ENCODE measurements at places on chromosomes 12 and 14.

DNA sequence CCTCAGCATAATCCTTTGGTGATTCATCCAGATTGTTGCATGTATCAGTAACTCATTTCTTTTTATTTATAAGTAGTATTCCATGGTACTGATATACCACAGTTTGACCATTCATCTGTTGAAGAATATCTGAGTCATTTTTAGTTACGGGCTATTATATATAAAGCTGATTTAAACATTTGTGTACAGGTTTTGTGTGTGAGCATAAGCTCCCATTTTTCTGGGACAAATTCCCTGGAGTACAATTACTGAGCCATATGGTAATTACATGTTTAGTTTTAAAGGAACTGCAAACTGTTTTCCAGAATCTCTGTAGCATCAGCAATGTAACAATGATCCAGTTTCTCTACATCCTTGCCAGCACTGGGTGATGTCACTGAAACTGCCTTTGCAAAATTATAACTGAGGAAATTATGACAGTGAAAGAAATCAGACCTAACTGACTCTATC is 236.2 kb upstream of the KRR1 start:
- DNase-seq, result no peak

GRCh38 chr14:100824091-100824551 is 1.8 kb upstream of the MEG3 start:
- peak; percentile 58 for DNase-seq

- DNase-seq, result no peak
Observed at GRCh38 chr14:22774011-22774706, 7.7 kb downstream of the OXA1L start.

DNA sequence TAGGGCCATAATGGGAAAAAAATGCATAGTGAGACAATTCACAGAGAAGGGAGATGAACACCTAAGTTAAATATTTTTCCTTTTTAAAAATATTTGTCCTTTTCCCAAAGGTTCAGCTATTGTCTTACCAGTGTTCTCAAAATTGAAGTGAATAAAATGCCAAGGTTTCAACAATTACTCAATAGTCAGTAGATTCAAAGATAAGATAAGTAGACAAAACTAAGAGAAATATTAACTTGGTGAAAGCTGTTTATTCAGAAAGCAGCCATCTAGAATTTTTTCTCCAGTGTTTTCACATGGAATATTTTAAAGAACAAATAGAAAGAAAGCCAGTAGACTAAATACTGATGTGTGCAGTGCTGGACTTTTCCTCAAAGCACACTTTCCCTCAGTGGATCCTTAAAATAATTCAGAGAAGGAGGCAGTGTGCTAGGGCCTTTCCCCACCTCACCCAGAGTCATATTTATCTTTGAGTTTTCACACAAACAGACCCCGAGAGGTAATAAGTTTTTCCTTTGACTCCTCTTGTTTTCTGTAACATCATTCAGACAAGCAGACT is 144.5 kb upstream of the PLEKHG7 start:
- DNase-seq, result no peak

- DNase-seq, result no peak
Observed at GRCh38 chr14:28772613-28773012, 6.0 kb downstream of the FOXG1 start.

- DNase-seq, result no peak
Observed at GRCh38 chr14:24259282-24260025, 3.5 kb downstream of the TGM1 start.

DNA sequence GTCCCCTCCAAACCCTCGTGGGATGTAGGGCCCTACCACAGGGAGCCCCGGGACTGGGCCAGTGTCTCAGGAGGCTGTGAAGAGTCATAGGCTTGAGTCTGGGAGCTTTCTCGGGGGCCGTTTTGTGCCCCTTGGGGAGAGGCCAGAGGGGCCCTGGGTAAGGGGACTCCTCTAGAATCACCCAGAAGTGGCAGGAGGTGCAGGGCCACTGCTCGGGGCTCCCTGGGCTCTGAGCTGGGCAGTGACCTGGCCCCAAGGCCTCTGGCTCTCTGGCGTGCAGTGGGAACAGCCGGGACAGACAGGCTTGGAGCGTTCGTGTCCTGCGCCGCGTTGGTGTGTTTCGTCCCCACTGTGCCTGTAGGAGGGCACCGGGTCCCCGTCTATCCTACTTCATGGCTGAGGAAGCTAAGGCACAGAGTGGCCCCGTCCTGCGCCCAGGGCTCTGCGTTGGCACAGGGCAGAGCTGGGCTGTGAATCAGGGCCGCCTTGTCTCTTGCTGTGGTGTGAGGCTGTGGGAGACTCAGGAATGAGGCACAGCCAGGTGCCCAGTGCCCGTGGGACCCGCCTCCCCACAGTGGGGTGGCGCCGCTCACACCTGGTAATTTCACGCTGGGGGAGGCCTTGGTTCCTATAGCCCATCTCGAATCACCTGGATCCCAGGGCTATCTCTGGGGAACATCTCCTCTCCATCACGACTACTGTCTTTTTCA is 23.8 kb upstream of the KIF26A start:
- DNase-seq, result no peak

- DNase-seq, result peak; percentile 57
Observed at GRCh38 chr12:54622463-54623183, 12.1 kb downstream of the LACRT start.

GRCh38 chr14:31505411-31505810 is 17.6 kb upstream of the GPR33 start:
- no peak for DNase-seq

DNA sequence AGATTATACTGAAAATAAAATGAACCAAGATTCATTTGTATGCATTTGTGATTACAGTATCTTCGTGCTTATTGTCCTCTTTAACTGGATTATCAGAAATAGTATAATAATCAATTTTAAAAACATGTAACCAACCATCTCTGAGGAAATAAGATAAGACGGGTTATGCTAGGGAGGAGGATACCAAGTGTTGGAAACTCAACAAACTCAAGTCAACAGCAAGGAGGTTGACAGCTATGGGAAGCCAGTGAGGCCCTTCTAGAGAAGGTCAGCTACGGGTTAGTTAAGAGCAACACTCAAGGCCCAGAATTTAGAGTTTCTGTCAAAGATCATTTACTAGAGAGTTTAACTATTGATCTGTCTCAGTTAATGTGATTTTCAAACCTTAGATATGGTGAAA is 137.2 kb downstream of the PDZRN4 start:
- peak; percentile 39 for DNase-seq

- peak; percentile 22 for DNase-seq
Observed at GRCh38 chr14:31934767-31935266, 142.3 kb upstream of the ARHGAP5 start.

DNA sequence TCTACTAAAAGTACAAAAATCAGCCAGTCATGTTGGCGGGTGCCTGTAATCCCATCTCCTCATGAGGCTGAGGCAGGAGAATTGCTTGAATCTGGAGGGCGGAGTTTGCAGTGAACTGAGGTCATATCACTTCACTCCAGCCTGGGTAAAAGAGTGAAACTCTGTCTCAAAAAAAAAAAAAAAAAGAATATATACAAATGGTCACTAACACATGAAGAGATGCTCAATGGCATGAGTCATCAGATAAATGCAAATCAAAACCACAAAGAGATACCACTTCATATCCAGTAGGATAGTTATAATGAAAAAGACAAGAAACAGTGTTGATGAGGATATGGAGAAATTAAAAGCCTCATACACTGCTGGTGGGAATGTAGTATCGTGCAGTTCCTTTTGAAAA is 33.6 kb upstream of the METAP2 start:
- DNase-seq, result peak; percentile 80

- no peak for DNase-seq
Observed at GRCh38 chr14:36652542-36653201, 9.0 kb upstream of the PAX9 start.

GRCh38 chr14:103932791-103933490 is 4.7 kb downstream of the TDRD9 start:
- no peak for DNase-seq

- peak; percentile 61 for DNase-seq
Observed at GRCh38 chr14:49972823-49973222, 79.9 kb downstream of the ARF6 start.

DNA sequence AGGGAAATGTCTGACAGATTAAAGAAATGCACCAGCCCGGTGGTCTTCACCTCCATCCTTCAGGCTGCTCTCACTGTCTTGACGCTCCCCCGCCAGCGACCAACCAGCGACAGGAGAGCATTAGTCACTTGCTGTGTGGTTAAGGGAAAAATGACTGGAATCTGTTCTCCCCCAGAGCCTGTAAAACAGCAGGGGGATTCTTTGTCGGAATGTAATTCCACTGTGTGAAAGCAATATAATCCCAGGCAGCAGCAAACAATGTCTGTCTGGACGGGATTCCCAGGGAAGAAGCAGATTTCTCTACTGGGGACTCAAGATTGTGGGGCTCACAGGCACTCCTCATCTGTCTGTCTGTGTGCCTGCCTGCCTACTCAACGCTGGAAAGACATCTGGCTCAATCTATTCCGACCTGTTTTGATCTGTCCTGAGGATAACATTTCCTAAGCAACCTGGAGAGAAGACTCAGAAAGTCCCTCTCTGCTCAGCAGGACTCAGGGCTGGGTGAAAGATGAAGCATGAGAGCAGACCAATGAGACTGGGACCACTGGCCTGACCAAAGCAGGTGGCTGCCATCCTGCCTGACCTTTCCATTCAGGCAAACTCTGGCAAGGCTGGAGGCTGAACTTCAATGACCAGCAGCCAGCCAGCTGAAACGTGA is 54.6 kb downstream of the NUAK1 start:
- DNase-seq, result no peak

GRCh38 chr12:127729381-127729780 is 537.6 kb upstream of the TMEM132C start:
- DNase-seq, result peak; percentile 44

DNA sequence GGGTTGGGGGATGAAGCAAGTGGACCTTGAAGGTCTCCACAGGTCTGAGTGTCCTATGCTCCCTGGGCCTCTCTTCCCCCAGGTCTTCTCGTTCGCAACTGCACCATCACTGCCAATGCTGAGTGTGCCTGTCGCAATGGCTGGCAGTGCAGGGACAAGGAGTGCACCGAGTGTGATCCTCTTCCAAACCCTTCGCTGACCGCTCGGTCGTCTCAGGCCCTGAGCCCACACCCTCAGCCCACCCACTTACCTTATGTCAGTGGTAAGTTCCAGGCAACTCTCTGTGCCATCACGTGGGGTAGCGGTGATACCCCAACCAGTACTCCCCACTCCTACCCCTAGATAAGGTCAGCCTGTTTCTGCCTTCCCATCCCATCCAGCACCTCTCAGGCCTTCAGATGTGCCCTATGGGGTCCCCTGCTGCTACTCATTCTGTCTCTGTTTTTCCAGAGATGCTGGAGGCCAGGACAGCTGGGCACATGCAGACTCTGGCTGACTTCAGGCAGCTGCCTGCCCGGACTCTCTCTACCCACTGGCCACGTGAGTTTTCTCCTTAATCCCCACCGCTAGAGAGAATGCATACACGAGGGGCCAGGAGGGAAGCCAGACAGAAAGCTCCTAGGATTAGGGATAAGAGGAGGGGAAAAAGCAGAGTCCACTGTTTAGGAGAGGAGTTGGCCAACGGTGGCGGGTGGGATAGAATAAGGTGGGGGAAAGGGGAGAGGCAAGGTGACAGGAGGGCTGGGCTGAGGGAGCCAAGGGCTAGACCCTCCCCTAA is 1.6 kb upstream of the TAPBPL start:
- DNase-seq, result no peak

DNA sequence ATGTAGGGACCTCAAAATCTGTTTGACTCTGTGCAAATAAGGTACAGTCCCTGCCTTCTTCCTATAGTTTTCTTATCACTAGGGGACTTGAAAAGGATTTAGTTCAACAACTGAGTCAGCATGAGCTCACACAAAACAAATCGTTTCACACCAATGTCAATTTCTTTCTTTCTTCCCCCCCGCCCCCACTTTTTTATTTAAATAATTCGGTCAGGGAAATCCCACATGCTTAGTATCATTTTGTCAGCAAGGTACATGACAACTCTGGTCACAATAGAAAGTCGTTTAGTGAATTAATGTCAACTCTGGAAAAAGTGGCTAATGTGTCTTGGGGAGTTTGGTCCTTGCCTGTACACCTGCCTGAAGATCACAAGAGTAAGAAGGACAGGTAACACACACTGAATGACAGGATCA is 232.2 kb upstream of the PLEKHG7 start:
- DNase-seq, result no peak

GRCh38 chr12:3087758-3088650 is 10.8 kb downstream of the TSPAN9 start:
- DNase-seq, result no peak

DNA sequence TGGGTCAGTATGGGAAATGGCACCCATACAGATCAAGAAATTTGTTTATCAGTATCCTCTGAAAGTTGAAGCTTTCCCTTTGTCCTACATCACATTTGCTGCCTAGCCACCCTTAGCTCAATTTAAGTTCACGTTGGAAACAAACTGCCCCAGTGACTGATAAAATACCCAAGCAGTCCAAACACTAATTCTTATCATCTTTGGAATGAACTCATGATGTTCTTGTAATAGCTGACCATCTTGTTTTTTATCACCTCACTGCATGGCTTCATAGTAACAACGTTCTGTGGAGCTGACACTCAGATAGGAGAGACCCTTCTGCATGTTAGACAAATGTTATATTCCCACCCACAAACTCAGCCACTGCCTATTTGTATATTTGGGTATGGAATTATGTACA is 93.4 kb downstream of the GPR135 start:
- DNase-seq, result peak; percentile 69

GRCh38 chr12:54173066-54173726 is 15.6 kb downstream of the SMUG1 start:
- peak; percentile 22 for DNase-seq

- no peak for DNase-seq
Observed at GRCh38 chr12:69783365-69783764, 41.7 kb upstream of the MYRFL start.

DNA sequence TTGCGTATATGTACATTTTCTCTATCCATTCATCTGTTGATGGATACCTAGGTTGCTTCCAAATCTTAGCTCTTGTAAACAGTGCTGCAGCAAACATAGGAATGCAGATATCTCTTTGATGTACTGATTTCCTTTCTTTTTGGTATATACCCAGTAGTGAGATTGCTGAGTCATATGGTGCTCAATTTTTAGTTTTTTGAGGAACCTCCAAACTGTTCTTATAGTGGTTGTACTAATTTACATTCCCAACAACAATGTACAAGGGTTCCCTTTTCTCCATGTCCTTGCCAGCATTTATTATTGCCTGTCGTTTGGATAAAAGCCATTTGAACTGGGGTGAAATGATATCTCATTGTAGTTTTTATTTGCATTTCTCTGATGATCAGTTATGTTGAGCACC is 44.3 kb downstream of the PELI2 start:
- DNase-seq, result no peak

DNA sequence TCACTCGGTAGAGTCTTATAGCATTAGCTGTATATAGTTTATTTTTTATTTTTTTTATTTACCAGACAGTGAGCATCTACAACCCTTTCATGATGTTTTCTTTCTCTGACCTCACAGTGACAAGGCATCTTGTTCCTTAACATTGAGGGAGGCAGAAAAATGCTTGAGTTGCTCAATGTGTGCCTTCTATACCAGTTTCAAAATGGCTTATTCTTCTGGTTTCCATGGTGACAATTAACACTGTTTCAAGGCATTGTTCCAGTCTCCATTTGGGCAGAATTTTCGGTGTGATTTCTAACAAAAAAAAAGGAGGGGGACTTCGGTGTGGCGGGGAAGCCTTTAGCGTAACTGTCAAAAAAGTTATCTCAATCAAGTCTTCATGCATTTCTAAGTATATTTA is 209.7 kb upstream of the NPAS3 start:
- DNase-seq, result no peak

All from hematopoietic multipotent progenitor cell treated with erythropoietin and hydrocortisone succinate and interleukin-3 and kit ligand, for 6 days (in vitro differentiated cells).